ENCODE measurements at places on chromosomes 3 and 15.

DNA sequence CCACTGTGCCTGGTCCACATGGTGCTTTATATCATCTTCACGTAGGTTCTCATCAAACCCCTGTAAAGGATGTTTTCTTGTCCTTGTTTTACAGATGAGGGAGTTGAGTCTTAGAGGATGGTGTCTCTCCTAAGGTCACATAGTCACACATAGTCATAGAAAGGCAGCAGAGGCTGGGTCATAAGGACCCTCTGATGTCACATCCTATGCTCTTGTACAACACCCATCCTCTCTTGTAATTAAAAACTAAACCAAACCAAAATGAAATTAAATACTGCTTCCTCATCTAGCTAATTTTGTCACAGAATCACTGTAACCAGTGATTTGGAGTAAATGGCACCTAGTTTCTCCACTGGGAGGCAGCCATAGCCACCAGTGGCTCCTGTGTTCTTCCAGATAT, 21.8 kb upstream of the ATP1B3 start:
- DNase-seq = no peak

GRCh38 chr3:186277268-186277909, 84.6 kb downstream of the DGKG start:
- DNase-seq = no peak

DNA sequence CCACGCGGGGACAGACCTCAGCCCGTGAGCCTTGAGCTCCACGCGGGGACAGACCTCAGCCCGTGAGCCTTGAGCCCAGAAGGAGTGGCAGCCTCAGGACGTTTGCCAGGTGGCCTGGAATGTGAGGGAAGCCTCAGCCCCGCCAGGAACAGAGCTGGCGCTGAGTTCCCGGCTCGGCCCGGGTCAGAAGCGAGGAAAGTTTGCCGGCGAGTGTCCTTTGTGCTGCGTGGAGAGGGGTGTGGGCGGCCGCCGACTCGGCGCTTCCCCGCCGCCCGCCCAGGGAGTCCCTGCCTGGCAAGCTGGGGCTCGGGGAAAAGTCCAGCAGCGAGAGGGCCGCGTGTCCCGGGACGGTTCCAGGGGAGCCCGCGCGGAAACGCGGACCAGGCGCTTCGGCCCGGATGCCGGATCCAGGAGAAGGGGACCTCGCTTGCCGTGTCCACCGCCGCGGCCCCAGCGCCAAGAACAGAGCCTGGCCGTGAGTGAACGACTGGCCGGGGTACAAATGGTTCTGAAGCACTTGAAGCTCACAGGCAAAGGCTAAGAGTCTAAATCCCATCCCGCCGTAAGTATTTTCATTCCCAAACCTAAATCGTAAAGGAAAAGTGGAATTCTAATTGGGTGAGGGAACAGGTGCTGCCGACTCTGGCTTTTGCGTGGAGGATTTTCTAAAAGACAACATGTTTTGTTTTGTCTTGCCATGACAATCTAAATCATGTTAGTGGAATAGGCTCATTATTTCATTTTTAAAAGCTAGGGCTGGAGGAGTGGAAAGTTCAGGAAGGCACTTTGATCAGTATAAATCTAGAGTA, 1.7 kb downstream of the LRRN1 start:
- DNase-seq = no peak

DNA sequence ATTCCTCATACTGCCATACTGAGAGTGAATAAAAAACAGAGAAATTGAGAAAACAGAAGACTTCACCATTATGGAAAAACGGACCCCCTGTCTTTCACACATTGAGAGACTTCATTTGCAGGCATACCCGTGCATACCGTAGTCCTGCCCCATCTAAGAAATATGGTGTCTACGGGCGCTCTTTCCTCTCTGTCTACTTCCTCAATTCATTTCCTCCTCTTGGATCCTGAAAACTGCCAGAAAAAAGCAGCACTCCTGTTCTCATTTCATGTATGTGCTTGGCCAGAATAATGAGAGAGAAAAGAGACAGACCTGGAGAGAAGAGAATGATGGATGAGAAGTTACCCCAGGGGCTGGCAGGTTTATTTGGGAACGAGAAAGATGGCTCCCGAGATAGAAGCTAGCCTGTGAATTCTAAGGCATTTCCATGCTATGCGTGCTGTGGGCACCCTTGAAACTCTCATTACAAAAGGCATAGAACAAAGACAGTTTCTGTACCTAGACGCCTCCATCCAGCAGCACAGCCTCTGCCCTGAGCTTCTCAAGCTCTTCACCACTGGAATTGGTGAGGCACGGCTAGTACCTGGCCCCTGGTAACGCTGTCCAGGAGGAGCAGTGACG, 62.5 kb upstream of the EPHB3 start:
- DNase-seq = no peak

DNA sequence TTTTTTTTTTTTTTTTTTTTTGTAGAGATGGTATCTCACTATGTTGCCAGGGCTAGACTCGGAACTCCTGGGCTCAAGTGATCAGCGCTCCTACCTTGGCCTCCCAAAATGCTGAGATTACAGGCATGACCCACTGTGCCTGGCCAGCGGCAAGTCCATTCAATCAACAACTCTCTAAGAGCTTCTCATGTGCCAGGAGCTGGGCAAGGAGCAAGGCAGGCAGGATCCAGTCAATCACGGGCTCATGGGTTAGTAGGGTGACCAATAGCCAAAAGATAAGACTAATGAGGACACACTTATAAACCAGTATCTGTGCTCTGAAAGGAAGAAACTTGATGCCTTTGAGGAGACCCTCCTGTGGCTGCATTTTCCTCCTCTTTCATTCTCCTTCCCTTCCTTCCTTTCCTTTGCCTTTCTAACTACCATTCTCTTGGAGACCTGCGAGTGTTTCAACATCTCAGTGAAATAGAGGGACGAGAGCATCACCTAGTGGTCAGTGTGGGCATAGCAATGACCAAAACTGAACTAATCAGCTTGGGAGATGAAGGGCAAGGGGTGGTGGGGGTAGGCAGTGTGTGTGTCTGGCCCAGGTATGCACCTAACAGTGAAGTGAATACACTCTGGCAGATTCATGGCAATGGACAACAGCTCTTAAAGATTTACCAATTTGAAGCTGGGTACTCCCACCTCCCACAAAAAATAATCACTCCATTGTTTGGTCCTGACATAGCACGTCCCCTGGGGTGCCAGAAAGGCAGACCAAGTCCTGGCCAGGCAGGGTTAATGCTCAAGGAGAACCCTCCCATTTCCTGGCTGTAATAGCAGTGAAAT, 6.3 kb downstream of the RPP25 start:
- peak; percentile 37 for DNase-seq

DNA sequence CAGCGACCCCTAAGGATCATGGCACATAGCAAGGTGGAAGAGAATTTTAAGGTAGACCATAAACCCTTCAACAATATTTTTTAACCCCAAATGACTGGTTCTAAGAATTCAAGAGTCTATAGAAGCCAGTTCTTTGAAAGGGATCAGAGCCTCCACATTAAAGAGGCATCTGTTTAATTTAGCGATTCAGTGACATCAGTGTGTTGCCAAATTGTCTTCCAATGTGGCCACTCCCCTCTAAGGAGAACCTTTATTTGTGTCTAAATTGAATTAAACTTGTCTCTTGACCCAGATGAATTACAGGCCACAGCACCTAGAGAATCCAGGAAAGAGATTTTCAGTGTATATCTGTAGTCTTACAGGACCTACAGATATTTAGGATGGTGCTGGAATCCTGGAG, 6.6 kb upstream of the SH3BP5 start:
- no peak for DNase-seq

DNA sequence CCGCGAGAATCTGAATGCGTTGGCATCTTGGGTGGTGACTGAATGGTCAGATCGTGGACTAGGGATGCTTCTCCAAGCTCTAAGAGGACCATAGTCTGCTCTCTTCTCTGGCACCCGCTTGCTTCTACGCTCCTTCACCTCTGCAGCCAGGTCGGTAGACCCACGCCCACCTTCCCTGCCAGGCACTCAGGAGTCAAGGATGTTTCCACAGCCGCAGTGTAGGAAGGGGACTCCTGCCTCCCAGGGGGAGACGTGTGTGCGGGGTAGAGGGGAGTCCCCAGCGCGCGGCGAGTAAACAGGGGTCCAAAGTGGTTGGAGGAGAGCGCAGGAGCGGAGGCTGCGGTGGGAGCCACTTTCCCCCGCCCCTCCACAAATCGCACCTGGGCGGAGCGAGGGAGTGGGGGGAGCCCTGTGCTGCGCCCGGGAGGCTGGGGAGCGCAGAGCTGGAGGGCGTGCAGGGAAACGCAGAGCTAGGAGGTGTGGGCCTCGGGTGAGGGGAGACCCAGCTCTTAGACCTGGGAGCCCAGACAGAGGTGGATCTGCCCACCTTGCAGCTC, 1.7 kb downstream of the LRRC3B start:
- DNase-seq = no peak

- no peak for DNase-seq
Measured at GRCh38 chr15:76366714-76367113, 30.1 kb downstream of the ISL2 start.

- no peak for DNase-seq
Measured at GRCh38 chr15:72319360-72319984, 485 bp downstream of the CELF6 start.

DNA sequence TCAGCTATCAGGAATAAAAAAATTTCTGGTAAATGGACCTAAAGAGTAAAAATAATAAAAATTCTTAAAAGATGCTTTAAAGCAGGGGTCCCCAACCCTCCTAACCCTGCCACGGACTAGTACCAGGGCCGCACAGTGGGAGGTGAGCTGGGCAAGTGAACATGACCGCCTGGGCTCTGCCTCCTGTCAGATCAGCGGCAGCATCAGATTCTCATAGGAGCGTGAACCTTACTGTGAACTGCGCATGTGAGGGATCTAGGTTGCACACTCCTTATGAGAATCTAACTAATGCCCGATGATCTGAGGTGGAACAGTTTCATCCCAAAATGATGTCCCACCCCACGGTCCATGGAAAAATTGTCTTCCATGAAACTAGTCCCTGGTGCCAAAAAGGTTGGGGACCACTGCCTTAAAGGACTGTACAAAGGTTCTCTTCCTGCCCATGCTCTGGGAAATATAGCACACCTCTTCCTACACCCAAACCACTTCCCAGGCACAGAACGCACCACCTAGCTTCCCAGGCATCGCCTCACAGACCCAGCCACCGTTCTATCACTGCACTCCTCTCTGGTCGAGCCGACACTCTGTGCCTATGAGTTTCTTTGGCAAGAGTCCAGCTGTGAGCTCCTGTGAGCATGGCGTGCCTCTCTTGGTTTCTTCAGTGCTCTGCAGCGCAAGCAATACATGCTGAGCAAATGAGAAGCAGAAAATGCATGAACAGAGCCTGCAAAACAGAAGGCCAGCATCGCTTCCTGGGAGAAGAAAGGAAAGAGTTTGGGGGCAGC, 104.9 kb downstream of the OCA2 start:
- no peak for DNase-seq

- DNase-seq = no peak
Measured at GRCh38 chr15:96329403-96329981, 1.0 kb upstream of the NR2F2 start.

DNA sequence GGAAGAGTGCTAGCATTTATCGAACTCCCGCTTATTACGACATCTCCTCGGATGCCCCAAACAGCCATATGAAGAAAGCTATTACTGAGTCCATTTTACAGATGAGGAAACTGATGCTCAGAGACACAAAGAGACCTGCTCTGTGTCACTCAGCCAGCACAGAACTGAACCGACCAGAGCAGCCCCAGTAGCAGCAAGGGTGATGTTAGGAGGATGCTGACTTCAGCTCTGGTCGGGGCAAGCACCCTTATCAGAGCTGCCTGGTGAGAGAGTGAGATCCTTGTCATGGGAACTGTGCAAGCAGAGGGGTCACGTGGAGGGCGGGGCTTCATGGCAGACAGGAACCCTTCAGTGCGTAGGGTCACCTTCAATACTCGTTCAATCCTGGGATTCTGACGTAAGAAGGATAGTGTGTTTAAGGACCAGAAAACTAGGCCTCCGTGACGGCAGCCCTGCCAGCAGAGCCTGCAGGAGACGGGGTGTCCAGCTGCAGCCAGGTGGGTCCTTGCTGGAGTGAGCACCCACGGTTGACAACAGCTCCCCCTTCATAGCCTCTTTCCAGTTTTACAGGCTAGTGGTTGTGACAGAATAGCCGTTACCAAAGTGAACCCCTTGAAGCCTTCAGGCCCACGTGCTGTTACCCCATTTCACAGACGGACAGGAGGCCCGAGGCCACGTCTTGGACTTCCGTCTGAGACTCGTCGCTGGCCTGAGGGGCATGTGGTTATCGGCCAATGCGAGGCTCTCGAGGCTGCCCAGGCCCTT, 12.0 kb upstream of the IQSEC1 start:
- no peak for DNase-seq

- DNase-seq = no peak
Measured at GRCh38 chr15:33094336-33094735, 100.2 kb downstream of the FMN1 start.

DNA sequence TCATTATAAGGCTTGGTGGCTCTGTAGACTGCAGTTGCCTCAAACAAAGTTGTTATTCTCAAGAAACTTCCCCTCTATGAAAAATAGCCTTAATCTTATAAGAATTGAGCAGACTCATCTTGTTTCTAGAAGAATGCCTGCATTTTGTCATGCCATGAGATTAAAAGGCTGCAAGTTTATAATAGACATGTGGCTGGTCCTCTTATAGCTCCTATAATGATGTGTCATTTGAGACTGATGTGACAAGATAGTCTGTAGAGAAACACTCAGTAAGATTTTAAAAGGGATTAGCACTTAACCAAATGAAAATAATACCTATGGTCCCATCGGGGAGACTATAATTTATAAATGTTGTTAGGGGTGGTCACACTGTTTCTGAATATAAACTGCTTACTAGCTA, 312.5 kb downstream of the OXSM start:
- no peak for DNase-seq

DNA sequence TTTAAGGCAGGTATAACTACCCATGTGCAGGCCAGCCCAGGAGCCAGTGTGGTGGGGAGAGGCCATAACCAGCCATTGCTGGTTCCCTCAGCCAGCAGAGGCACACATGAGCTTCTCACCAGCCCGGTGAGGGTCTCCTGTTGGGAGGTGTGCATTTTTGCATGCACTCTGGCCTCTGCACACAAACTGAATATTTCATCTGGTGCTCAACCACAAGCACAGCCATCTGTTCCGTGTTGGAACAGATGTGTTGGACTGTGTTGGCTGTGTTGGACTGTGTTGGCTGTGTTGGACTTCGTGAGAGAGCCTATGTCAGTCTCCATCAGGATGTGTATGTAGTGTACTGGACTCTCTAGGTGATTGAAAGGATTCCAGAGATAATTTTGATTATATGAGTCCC, 67.2 kb downstream of the RPL39L start:
- no peak for DNase-seq

- DNase-seq = no peak
Measured at GRCh38 chr3:134477002-134477401, 8.8 kb downstream of the ANAPC13 start.

GRCh38 chr15:51816611-51817010, 12.8 kb upstream of the TMOD3 start:
- no peak for DNase-seq

- DNase-seq = no peak
Measured at GRCh38 chr15:52039925-52040781, 21.1 kb downstream of the MAPK6 start.

DNA sequence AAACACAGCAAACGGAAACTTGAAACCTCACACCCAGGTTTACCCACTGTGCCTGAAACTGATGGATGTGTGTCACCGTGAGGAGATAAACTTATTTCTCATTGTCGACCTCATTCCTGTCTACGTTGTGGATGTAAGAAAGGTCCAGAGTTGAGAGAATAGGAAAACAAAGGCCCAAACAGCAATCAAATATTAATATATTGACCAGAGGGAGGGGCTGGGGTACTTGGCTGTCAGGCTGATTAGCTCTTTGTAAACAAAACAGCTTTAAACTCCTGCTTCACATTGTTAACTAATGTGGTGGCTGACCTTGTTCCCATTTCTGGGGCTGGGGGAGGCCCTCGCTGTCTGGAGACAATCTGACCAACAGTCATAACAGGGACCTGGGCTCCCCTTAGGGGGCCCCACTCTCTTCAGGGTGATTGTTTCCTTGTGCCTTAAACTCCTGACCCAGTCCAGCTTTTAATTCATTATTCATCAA, 937.6 kb downstream of the MCTP2 start:
- DNase-seq = no peak
